CD4-positive, CD25-positive, alpha-beta regulatory T cell (primary cell): ENCODE measurements at places on chromosomes 6 and 20. TPM values are rescaled to one million over a fixed set of nuclear protein-coding genes. Genes with fewer than 3 reads are reported as not detected.
A peak's percentile ranks its signal among the peaks of the same experiment; 100 is the strongest.

- H3K4me1 ChIP-seq, result no peaks in the 10 kb centered on the region
- no peak overlapping the region for H3K4me3 ChIP-seq
- no peaks in the 10 kb centered on the region for H3K36me3 ChIP-seq
- no peak for DNase-seq
- no peaks in the 10 kb centered on the region for H3K27me3 ChIP-seq
These were observed 517.5 kb downstream of the TBC1D32 start for GRCh38 chr6:120816794-120817193.

GRCh38 chr6:37483252-37483901 is 16.3 kb downstream of the CCDC167 start:
- H3K4me1 ChIP-seq, result peaks cover 9% of the 10 kb centered on the region
- H3K27ac ChIP-seq, result no peak overlapping the region
- peaks cover 59% of the 10 kb centered on the region for H3K36me3 ChIP-seq
- no peak for DNase-seq
- H3K27me3 ChIP-seq, result no peaks in the 10 kb centered on the region

DNA sequence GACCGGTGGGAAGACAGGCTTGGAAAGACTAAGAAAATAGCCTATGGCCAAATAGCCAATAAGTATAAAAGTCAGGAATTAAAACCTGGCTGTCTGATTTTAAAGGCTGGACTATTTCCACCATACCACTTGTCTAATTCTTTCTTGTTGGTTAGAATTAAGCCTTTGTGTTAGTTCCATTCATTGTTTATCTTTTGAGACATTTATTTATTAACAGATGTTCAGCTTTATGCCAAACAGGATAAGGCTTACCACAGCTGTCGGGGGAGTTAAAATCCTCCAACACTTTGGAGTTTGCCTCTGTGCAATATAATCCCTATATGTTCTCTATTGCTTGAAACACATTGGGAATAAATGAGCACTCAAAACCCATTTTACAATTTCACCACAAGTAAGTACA is 208.3 kb downstream of the TMEM200A start:
- no peak overlapping the region for H3K4me3 ChIP-seq
- DNase-seq, result no peak
- H3K4me1 ChIP-seq, result peaks cover 26% of the 10 kb centered on the region
- no peaks in the 10 kb centered on the region for H3K36me3 ChIP-seq
- no peaks in the 10 kb centered on the region for H3K27me3 ChIP-seq
- no peak overlapping the region for H3K27ac ChIP-seq

GRCh38 chr20:19557291-19557690 is 200.8 kb upstream of the RIN2 start:
- DNase-seq, result no peak
- no peaks in the 10 kb centered on the region for H3K4me1 ChIP-seq
- no peak overlapping the region for H3K4me3 ChIP-seq

- H3K4me3 ChIP-seq, result no peak overlapping the region
- no peaks in the 10 kb centered on the region for H3K27me3 ChIP-seq
- no peaks in the 10 kb centered on the region for H3K4me1 ChIP-seq
- H3K27ac ChIP-seq, result no peak overlapping the region
These were observed 188.8 kb downstream of the FARS2 start for GRCh38 chr6:5450073-5450472.

- no peak overlapping the region for H3K27ac ChIP-seq
- H3K36me3 ChIP-seq, result peaks cover 3% of the 10 kb centered on the region
- H3K4me1 ChIP-seq, result peaks cover 7% of the 10 kb centered on the region
- DNase-seq, result no peak
- H3K27me3 ChIP-seq, result no peaks in the 10 kb centered on the region
These were observed 77.8 kb downstream of the ZFAND3 start for GRCh38 chr6:37897321-37897720.

- no peaks in the 10 kb centered on the region for H3K27me3 ChIP-seq
- H3K36me3 ChIP-seq, result peaks cover 11% of the 10 kb centered on the region
- DNase-seq, result peak; percentile 13
- peaks cover 80% of the 10 kb centered on the region for H3K4me1 ChIP-seq
- H3K4me3 ChIP-seq, result peak overlapping the region; percentile 71
- peak overlapping the region; percentile 75 for H3K27ac ChIP-seq
These were observed 44.7 kb downstream of the NFATC2 start for GRCh38 chr20:51497542-51498467.

DNA sequence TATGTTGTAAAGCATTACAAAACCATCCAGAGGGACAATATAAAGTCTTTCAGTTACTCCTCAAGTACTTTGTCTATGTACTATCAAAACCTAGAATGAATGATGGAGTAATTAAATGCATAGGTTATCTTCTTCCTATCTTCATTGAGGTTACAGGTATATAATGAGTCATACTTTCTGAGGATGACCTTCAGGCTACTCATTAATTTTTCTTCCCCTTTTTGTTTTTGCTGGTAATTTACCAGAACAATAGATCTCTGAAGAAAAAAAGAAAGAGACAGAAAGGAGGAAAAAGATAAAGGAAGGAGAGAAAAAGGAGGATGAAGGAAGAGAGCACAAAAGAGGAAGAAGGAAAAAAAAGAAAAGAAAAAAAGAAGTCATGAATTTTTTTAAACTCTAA is 398.4 kb downstream of the TBC1D32 start:
- H3K27ac ChIP-seq, result no peak overlapping the region
- H3K36me3 ChIP-seq, result no peaks in the 10 kb centered on the region
- H3K4me1 ChIP-seq, result no peaks in the 10 kb centered on the region
- DNase-seq, result no peak
- H3K27me3 ChIP-seq, result no peaks in the 10 kb centered on the region

GRCh38 chr6:144793744-144794143 is 508.6 kb downstream of the UTRN start:
- H3K27ac ChIP-seq, result no peak overlapping the region
- no peak for DNase-seq
- H3K4me1 ChIP-seq, result no peaks in the 10 kb centered on the region
- no peaks in the 10 kb centered on the region for H3K27me3 ChIP-seq
- no peak overlapping the region for H3K4me3 ChIP-seq

DNA sequence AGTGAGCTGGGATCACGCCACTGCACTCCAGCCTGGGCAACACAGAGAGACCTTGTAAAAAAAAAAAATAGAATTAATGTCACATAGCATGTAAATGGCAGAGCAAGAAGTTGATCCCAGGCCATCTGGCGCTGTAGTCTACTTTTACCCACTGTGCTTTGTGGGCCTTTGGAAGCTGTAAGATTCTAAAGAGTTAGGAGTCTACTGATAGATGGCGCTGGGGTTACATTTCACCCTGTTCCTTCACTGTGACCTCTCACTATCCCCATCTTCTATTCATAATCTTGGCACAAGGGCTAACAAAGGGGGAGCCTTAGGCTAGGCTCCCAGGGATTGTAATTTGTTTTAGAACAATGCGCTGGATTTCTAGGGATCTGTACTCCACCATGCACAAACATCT is 24.4 kb downstream of the SIRPD start:
- no peak overlapping the region for H3K27ac ChIP-seq
- H3K4me1 ChIP-seq, result no peaks in the 10 kb centered on the region
- no peak overlapping the region for H3K4me3 ChIP-seq
- peak; percentile 8 for DNase-seq
- H3K36me3 ChIP-seq, result no peaks in the 10 kb centered on the region

- H3K4me3 ChIP-seq, result no peak overlapping the region
- H3K4me1 ChIP-seq, result no peaks in the 10 kb centered on the region
- H3K27me3 ChIP-seq, result peaks cover 2% of the 10 kb centered on the region
- no peaks in the 10 kb centered on the region for H3K36me3 ChIP-seq
These were observed 37.3 kb upstream of the AHI1 start for GRCh38 chr6:135534773-135535380.

DNA sequence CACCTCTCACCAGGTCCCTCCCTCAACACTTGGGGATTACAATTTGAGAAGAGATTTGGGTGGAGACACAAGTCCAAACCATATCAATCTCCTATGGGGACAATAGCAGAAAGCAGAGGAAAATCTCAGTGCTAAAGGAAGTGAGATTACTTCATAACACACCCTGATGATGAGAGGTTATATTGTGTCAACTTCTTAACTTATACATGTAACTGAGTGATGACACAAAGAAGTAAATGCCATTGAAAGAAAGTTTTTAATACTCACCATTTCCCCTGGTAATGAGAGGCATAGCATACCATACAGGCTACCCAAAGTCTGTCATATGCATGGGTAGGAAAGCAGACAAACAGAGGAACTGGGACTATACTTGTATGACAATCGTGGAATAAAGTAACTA is 137.2 kb downstream of the MMUT start:
- H3K4me3 ChIP-seq, result no peak overlapping the region
- H3K4me1 ChIP-seq, result no peaks in the 10 kb centered on the region
- no peaks in the 10 kb centered on the region for H3K36me3 ChIP-seq
- no peak overlapping the region for H3K27ac ChIP-seq

DNA sequence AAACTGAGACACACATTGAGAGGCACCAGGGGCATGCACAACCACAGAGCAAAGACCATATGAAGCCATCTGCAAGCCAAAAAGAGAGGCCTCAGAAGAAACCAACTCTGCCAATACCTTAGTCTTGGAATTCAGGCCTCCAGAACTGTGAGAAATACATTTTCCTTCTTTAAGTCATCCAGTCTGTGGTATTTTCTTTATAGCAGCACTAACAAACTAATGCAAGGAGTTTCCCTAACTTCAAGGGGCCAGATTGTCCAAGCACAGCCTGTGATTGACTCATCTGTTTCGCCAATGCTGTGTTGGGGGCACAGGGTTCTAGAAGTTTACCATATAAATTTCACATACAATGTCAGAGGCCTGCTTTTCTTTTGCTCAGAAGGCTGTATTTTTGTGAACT is 364.6 kb downstream of the GJA1 start:
- H3K36me3 ChIP-seq, result no peaks in the 10 kb centered on the region
- no peaks in the 10 kb centered on the region for H3K4me1 ChIP-seq
- H3K27ac ChIP-seq, result no peak overlapping the region
- no peak overlapping the region for H3K4me3 ChIP-seq

GRCh38 chr6:1611322-1611571 is 1.5 kb downstream of the FOXC1 start:
- no peak overlapping the region for H3K27ac ChIP-seq
- no peaks in the 10 kb centered on the region for H3K36me3 ChIP-seq
- H3K27me3 ChIP-seq, result peaks cover 29% of the 10 kb centered on the region
- peaks cover 61% of the 10 kb centered on the region for H3K4me1 ChIP-seq

- H3K4me3 ChIP-seq, result no peak overlapping the region
- DNase-seq, result no peak
- H3K27me3 ChIP-seq, result no peaks in the 10 kb centered on the region
- peaks cover 99% of the 10 kb centered on the region for H3K36me3 ChIP-seq
- H3K27ac ChIP-seq, result peak overlapping the region; percentile 17
- peaks cover 3% of the 10 kb centered on the region for H3K4me1 ChIP-seq
These were observed 30.3 kb downstream of the PLCG1 start for GRCh38 chr20:41167481-41168253.

GRCh38 chr20:45152405-45152804 is 22.3 kb upstream of the PI3 start:
- H3K36me3 ChIP-seq, result no peaks in the 10 kb centered on the region
- no peaks in the 10 kb centered on the region for H3K4me1 ChIP-seq
- no peak for DNase-seq

GRCh38 chr6:169862892-169863525 is 111.6 kb downstream of the ERMARD start:
- H3K4me1 ChIP-seq, result peaks cover 8% of the 10 kb centered on the region
- no peak overlapping the region for H3K4me3 ChIP-seq
- H3K27me3 ChIP-seq, result no peaks in the 10 kb centered on the region
- no peaks in the 10 kb centered on the region for H3K36me3 ChIP-seq
- DNase-seq, result no peak
- H3K27ac ChIP-seq, result no peak overlapping the region

- H3K27ac ChIP-seq, result no peak overlapping the region
- DNase-seq, result no peak
- H3K4me3 ChIP-seq, result no peak overlapping the region
- no peaks in the 10 kb centered on the region for H3K27me3 ChIP-seq
- no peaks in the 10 kb centered on the region for H3K36me3 ChIP-seq
These were observed 4.8 kb upstream of the ANKRD66 start for GRCh38 chr6:46741910-46742309.

SLC35D3 gene
- total RNA-seq, result 0.15 TPM

SIRPD gene
- total RNA-seq, result not detected

FLRT3 gene
- total RNA-seq, result not detected

ULBP3 gene
- total RNA-seq, result 1.3 TPM

DSN1 gene
- 12.2 TPM for total RNA-seq

VNN1 gene
- total RNA-seq, result not detected

MUC22 gene
- not detected for total RNA-seq

SH3BGRL2 gene
- total RNA-seq, result 4.7 TPM

TMEM244 gene
- 1.1 TPM for total RNA-seq

SLC24A3 gene
- 0.25 TPM for total RNA-seq
